ENCODE measurements at places on chromosomes 3 and 15.

DNA sequence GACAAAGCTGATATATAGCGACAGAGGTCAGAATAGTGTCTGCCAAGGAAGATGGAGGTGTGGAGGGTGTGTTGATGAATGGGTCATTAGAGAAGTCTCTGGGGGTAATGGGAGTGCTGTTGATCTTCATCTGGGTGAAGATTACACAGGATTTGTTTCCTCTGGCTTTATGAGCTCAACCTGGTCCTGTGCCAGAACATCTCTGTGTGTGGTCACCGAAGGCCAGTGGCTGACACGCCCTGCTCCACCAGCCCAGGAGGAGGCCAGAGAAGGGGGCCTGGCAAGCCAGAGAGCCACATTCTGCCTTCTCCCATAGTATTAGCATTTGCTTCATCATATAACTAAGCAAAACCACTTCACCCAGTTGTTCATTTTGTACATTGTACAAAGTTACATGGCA, 121.1 kb downstream of the ZNF621 start:
- no peak for DNase-seq

DNA sequence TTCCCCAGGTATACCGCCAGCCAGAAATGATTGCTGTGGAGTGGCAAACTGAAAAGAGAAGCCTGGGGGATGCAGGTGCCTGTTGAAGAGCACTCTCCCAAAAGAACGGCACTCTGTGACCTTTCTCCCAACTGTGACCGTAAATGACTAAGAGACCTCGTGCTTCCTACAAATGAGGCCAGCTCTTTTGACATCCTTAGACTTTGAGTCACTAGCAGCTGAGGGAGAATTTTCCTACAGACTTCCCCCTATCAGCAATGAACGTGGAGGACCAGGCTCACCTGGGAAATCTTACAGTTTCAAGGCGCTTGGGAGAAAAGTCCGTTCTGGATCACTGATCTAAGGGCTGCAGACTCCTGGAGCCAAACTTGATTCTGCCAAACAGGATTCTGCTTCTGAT, 8.6 kb downstream of the AQP9 start:
- DNase-seq: no peak

DNA sequence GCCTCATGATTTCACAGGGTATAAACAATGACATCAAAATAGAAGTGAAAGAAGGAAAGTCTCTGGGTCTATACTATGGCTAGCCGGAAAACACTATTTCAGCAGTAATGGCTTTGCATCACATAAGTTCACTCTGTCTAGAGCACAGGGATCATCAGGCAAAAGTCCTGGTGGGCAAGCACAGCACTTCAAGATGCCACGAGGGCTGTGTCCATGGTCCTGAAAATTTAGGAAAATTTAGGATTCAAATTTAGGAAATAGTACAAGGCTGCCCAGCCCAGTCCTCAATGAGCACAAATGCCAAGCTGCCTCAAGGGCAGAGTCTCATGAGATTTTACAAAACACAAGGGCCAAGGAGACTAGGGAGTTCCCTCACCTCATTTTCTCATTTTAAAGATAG, 54.1 kb downstream of the RORA start:
- no peak for DNase-seq

GRCh38 chr3:174335324-174335723, 523.8 kb upstream of the NAALADL2 start:
- no peak for DNase-seq

DNA sequence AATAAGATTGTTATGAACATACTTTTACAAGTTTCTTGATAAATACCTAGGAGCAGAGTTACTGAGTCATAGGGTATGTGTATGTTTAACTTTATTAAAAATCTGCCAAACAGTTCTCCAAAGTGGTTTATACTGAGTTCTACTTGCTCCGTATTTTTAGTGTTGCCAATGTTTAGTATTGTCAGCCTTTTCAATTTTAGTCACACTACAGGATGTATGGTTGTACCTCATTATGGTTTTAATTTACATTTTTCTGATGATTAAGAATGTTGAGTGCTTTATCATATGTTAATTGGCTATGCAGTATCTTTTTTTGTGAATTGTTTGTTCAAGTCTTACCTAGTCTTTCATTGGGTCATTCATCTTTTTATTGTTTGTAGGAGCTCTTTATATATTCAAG, 4.3 kb downstream of the TMOD3 start:
- DNase-seq: peak; percentile 32

- DNase-seq: peak; percentile 78
Observed at GRCh38 chr15:63374686-63375520, 6.7 kb downstream of the CA12 start.

DNA sequence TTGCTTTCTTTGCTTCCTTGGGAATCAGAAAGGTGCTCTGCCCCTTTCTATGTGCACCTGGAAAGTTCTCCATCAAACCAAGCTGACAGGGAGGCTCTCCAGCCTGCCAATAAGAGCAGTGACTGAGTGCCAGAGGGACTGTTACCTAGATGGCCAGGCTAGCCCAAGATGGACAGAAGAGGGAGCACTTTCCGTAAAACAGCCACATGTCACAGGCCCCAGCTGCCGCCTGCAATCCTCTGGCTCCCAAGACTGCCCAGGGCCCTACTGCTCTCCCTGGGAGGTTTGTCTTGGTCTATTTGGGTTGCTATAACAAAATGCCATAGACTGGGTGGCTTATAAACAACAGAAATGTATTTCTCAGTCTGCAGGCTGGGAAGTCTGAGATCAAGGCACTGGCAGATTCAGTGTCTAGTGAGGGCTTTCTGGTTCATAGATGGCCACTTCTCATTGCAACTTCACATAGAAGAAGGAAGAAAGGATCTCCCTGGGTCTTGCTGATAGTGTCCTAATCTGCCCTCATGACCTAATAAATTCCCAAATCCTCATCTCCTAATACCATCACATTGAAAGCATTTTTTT, 72.3 kb downstream of the TAMM41 start:
- peak; percentile 55 for DNase-seq

DNA sequence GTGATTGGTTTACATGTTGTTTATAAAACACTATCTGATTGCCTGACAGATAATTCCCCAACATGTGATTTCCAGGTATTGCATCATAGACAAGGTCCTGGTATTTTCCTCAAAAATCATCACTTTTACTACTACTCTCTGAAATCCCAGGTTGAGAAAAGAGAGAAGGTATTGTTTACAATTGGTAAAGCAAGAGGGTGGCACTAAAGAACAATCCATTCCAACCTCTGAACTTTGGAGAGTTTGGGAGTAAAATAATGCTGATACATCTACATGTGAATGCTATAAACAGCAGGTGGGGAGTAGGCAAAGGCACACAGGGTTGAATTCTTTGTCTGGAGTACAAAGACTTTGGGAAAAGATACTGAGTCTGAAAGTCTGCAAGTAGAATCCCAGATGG, 134.2 kb downstream of the WDR72 start:
- DNase-seq: no peak

- peak; percentile 95 for DNase-seq
Observed at GRCh38 chr3:33658991-33659848, 58.8 kb downstream of the CLASP2 start.

DNA sequence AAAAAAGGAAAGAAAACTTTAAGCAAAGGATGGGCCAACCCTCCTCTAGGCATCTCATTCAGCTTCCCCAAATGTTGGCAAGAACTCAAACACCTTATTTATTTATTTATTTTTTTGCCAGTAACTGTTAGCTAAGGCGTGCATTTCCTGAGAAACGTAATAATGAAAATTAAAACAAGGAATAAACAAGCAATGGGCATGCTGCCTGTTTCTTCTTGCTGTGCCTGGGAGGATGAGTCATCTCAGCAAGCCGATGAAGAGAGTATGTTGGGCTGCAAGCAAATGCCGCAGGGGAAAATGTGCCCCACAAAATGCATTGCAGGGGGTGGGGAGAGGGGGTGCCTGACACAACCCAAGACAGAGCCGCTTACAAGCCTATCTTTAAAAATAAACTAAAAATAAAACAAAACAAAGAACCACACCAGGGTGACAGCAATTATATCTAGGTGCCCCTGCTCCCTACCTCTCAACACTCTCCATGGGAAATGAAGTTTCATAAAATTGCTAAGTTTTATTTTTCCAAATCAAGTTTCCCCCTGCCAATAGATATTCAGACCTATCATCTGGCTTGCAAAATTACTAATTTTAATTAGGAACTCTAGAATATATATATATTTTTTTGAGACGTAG, 40.3 kb downstream of the EIF4E3 start:
- peak; percentile 81 for DNase-seq

GRCh38 chr15:50057905-50058639, 61.0 kb downstream of the ATP8B4 start:
- DNase-seq: peak; percentile 62

DNA sequence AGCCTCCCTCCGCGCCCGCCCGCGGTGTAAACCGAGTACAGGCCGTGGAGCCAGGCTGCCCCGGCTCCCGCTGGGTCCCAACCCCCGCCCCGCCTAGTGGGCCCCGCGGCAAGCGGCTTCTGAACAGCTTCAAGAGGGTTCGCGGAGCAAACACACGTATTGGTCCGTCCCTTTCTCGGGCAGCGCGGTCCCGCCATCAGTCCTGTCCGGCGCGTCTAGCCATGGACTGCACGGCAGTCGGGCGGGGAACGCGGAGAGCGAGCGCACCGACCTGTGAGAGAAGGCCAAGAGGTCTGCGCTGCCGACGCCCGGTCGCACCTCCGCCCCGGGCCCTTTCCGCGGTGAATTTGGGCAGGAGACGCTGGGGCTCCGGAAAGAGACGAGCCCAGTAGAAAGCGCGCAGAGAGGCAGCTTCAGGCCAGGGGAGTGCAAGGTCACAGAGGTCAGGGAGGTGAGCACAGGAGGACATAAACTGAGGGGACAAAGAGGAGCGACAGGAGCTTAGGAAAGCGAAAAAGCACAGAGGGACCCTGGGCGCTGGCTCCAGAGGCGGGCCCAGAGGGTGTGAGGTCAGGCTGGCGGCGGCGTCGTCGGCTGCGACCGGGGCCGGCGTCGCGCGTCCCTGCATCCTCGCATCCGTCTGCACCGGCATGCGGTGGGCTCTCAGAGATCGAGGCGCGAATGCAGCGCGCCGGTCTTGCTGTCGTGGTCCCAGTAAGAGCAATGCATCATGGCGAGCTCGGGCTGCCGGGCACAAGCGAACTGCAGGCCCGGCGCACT, 1.8 kb downstream of the FOXL2 start:
- DNase-seq: no peak

- DNase-seq: no peak
Observed at GRCh38 chr15:60121845-60122244, 117.7 kb downstream of the FOXB1 start.

GRCh38 chr3:72655723-72656122, 192.5 kb downstream of the SHQ1 start:
- DNase-seq: no peak

GRCh38 chr3:142224482-142225072, 808 bp downstream of the GK5 start:
- DNase-seq: no peak

- DNase-seq: no peak
Observed at GRCh38 chr15:76345880-76346668, 9.5 kb downstream of the ISL2 start.

- DNase-seq: no peak
Observed at GRCh38 chr15:62104401-62104800, 37.6 kb downstream of the C2CD4A start.

GRCh38 chr15:83904107-83905040, 250.5 kb downstream of the ADAMTSL3 start:
- peak; percentile 85 for DNase-seq

GRCh38 chr3:49199900-49200281, 28.5 kb downstream of the KLHDC8B start:
- no peak for DNase-seq
